ENCODE measurements at places on chromosomes 12 and 14.
A peak's percentile ranks its signal among the peaks of the same experiment; 100 is the strongest.

- DNase-seq = no peak
Observed at GRCh38 chr12:31431721-31432240, 105.8 kb upstream of the SINHCAF start.

GRCh38 chr14:70663707-70664179 is 22.0 kb downstream of the TTC9 start:
- no peak for DNase-seq

DNA sequence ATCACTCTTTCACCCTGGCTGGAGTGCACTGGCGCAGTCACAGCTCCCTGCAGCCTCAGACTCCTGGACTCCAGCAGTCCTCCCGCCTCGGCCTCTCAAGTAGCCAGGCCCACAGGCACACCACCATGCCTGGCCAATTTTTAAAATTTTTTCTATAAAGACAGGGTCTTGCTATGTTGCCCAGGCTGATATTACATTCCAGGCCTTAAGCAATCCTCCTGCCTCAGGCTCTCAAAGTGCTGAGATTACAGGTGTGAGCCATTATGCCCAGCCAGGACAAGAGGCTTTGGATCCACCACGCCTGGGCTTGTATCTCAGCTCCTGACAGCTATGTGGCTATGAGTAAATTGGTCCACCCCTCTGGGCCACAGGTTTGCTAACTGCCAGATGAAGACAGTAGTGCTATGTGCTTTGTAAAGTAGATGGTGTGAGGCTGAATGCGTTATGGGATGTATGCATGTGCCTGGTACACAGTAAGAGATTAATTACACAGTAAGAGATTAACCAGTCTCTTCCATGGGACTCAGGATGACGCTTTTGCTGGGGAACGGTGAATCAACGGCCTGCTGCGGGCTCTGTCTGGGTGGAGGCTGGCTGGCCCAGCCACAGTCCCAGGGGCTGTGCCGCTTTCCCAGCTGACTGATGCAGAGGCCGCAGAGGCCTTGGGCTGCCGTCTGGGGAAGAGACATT is 53.3 kb upstream of the NCOR2 start:
- peak; percentile 47 for DNase-seq

DNA sequence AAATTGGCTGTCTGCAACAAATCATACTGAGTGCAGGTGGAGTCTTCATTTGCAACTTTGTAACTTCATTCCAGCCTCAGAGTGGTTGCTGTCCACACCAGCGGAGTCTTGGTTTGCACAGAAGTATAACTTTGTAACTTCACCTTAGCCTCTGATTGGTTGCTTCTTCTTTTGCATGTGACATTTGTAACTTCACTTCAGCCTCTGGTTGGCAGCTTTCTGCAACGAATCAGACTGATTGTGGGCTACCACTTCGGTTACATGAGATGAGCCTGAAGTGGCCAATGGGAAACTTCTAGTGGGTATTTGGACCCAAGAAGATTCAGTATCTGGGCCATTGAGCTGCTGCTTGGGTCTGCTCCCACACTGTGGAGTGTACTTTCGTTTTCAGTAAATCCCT is 17.8 kb downstream of the RASSF8 start:
- DNase-seq = no peak

DNA sequence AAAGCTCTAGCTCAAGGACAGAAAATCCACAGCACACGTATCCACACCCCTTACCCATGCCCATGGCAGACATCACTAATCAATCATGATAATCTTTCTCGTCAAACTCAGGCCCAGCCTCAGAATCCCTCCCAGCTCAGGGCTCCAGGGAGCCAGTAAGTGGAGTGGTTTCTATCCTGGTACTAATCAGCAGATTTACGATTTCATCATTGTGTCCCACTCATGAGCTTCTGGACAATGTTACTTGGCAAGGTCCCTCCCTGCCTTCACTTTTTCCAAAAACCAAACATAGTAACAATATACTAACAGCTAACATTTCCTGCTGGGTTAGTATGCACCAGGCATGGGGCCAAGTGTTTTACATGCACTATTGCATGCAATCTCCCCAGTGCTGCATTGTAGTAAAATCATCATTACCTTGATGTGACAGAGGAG is 45.8 kb upstream of the NCOR2 start:
- DNase-seq = peak; percentile 93

DNA sequence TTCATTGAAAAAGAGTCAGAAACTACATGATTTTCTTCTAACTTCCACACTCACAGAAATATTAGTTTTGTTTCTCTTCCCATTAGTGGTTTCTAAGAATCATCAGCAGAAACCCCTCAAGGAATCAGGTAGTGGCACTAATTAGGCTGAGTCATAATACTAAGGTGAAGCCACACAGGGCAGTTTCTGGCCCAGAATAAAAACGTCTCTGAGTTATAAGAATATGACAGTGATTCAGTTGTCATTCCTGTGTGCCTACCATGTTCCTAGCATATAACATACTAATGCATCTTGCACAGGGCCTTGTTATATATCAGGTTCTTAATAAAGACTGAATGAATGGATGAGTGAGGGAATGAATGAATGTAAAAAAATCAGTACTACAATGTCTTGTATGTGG is 206.0 kb upstream of the PLEKHG7 start:
- no peak for DNase-seq

DNA sequence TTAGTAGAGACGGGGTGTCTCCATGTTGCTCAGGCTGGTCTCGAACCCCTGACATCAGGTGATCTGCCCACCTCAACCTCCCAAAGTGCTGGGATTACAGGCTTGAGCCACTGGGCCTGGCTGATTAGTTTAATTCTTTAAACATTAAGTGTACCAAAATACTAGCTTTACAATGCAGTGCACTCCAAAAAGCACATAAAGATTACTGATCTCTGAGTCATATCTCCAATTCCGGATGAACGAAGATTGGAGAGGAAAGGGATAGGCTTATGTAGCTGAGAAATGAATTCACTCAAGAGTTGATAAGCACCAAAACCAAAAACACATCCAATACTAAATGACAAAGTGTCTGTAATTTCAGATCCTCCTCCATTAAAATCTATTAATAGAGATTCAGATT is 15.1 kb downstream of the NAV3 start:
- DNase-seq = no peak

GRCh38 chr12:123346946-123347345 is 17.7 kb downstream of the SBNO1 start:
- DNase-seq = no peak

- no peak for DNase-seq
Observed at GRCh38 chr12:122999986-123000420, 19.5 kb downstream of the ARL6IP4 start.

- no peak for DNase-seq
Observed at GRCh38 chr14:91300283-91300895, 55.9 kb upstream of the GPR68 start.

DNA sequence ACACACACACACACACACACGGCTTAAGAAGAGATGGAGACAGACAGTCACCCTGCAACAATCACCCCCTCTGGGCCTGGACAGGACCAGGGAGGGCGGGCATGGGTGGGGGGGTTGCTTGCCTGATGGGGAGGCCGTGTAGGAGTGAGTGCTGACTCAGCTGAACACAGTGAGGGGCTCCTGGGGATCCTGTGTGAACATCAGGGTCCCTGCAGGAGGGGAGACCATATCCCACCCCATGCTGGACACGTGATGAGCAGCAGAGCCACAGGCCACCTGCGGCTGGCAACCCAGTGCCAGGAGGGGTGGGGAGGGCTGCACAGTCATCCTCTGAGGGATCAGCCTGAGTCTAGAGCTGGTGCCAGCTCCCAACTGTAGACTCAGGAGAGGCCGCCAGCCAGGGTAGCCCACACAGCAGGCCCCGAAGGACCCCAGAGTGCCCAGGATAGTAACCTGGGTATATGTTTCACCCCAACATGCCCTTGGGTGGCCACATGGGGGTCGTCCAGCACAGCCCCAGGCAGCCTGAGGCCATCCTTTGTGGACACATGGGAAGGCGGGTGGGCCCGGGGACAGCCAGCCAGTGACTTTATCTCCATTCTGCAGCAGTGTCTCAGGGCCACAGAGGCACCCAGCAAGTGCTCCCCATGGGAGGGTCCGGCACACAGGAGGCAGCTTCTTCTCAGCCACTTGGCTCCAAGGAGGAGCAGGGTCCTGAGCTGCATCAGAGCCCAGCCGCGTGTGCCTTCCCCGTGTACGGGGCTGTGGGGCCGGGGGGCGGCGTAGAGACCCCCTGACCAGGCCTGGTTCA is 73.7 kb upstream of the SFSWAP start:
- DNase-seq = no peak

DNA sequence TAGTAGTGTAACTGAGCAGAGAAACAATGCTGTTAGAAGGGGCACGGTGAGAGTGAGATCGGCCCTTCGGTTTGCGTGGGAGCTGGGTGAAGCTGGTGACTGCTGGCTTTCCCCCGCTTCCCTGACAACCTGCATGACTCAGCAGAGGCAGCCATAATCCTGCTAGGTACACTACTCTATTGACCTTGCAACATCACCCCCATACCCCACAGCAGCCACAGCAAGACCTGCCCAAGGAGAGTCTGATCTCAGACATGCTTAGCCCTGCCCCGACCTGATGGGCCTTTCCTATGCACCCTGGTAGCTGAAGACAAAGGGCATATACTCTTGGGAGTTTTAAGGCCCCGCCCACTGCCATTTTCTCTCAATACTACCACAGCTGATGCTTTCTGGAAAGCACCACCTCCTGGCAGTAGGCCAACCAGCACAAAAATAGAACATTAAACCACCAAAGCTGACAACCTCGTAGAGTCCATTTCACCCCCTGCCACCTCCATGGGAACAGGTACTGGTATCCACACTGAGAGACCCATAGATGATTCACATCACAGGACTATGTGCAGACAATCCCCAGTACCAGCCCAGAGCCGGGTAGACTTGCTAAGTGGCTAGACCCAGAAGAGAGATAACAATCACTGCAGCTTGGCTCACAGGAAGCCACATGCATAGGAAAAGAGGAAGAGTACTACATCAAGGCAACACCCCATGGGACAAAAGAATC is 75.9 kb upstream of the RGS6 start:
- no peak for DNase-seq

- no peak for DNase-seq
Observed at GRCh38 chr12:7485095-7485494, 18.5 kb downstream of the CD163 start.

DNA sequence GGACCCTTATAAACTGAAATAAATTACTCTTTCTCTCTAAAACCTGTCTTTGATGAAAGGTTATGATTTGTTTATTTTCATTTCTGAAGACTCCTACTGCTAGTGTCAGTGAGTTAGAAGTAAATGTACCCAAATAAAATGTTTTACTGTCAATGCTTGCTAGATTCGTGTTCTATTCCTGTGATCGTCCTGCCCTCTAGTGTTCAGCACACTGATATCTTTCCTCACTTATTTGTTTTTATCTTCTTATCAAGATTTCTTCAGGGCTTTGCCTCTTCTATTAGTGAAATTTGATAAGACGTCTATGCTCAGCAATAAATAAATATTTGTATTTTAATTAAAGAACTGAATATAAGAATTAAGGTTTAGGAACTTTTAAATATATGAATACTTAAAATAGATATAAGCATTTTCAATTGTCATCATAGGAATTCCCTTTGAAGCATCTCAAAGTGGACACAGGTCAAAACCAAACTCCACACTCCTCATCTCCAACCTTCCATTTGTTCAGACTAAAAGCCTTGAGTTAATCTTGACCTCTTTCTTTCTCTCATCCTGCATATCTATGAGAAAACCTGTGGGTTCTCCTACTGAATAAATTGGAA is 75.8 kb downstream of the C12orf50 start:
- DNase-seq = peak; percentile 37

GRCh38 chr12:75820848-75821578 is 210.6 kb downstream of the PHLDA1 start:
- no peak for DNase-seq

DNA sequence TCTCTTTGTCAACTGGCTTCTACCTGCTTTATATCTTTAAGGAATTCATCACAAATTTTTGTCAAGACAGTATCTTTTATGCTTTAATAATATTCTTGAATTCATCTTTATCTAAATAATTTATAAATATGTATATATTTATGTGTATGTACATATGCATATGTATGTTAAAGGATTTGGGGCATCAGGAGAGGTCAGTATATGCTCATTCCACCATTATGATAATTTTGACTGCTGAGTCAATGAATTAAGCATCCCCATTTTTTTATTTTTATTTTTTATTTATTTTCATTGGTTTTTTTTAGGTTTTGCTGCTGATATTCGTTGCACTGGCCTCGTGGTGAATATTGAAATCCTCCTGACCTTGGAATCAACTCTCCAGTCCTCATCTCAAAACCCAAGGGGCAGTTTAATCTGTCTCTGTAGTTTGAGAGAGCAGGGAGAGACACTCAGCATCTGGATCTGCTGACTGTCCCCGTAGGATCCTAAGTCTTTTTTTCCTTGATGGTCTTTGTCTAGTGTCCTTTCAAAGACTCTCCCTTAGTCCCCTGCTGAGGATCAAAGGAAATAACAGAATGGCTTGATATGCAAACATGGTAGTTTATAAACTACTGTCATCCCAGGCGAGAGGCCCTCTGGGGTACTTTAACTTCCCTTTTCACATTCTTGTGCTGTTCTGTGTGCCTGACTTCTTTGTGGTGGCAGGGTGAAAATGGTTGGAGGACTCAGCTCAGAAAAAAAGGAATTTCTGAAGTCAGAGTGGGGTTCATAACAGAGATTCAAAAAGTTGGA is 218.7 kb downstream of the DIO2 start:
- DNase-seq = peak; percentile 12

- DNase-seq = no peak
Observed at GRCh38 chr14:88552876-88553275, 1.9 kb downstream of the PTPN21 start.

GRCh38 chr12:84756961-84757360 is 155.6 kb downstream of the SLC6A15 start:
- DNase-seq = peak; percentile 51

DNA sequence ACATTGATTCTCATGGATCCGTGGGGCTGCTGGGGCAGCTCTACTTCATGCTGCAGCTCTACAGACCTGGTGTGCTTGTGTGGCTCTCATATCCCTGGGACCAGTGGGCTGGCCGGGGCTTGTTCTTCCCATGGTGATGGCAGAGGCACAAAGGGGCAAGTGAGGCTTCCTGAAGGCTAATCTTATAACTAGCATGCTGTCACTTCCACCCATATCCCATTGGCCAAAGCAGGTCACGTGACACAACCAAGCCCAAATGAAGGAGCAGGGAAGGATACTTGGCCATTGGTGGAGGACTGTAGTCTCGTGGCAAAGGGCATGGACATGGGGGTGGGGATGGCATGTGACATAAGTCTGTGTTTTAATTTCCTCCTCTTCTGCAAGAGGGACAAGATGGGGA is 9.9 kb downstream of the PLBD2 start:
- no peak for DNase-seq

GRCh38 chr12:89335452-89336244 is 16.7 kb downstream of the DUSP6 start:
- DNase-seq = no peak

- DNase-seq = no peak
Observed at GRCh38 chr12:26534071-26534470, 298.9 kb downstream of the ITPR2 start.

DNA sequence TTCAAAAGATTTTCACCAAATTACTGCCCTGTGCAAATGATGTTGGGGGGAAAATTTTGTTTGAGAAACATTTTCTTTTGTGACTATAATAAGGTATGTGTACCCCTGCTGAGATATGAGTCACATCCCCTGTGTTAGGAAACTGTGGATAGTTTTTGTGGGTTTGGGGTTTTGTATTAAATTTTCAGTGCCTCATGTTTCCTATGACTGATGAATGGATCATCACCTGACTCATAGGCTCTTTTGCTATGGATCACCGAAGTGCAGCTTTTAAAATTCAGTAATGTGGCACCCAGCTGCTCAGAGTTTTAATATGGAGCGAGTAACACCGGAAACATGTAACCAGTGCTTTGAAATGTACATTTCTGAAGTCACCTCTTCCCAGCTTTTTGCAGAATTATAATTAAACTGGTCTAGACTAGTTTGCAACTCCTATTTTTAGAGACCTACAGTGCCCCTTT is 167.4 kb upstream of the HMGA2 start:
- DNase-seq = no peak
